Activated naive CD8-positive, alpha-beta T cell treated with anti-CD3 and anti-CD28 coated beads for 36 hours (primary cell): ENCODE measurements at places on chromosomes 3 and 15.
A peak's percentile ranks its signal among the peaks of the same experiment; 100 is the strongest.

DNA sequence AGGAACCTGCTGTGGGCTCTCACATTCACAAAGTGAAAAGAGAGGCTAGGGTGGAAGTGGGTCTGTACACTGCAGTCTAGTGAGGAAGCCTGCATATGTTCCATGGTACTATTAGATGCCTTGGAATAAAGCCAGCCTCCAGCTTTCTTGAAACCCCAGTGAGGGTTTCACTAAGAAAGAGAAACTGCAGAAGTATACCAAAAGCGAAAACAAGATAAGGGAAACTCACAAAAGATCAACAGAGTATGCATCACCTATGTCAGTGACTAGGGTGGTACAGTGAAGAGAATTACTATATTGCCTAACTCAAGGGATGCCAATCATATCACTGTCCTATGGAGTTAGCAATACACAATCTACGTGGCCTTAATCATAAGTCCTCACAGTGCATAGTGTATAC is 212.5 kb upstream of the GADL1 start:
- DNase-seq: no peak

DNA sequence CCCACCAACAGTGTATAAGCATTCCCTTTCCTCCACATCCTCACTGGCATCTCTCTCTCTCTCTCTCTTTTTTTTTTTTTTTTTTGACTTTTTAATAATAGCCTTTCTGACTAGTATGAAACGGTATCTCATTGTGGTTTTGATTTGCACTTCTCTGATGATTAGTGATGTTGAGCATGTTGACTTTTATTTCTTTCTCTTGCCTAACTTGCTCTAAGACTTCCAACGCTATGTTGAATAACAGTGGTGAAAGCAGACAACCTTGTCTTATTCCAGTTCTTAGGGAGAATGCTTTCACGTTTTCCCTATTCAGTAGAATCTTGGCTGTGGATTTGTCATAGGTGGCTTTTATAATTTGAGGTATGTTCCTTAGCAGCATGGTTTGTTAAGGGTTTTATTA is 249.4 kb upstream of the MDFIC2 start:
- DNase-seq: no peak

DNA sequence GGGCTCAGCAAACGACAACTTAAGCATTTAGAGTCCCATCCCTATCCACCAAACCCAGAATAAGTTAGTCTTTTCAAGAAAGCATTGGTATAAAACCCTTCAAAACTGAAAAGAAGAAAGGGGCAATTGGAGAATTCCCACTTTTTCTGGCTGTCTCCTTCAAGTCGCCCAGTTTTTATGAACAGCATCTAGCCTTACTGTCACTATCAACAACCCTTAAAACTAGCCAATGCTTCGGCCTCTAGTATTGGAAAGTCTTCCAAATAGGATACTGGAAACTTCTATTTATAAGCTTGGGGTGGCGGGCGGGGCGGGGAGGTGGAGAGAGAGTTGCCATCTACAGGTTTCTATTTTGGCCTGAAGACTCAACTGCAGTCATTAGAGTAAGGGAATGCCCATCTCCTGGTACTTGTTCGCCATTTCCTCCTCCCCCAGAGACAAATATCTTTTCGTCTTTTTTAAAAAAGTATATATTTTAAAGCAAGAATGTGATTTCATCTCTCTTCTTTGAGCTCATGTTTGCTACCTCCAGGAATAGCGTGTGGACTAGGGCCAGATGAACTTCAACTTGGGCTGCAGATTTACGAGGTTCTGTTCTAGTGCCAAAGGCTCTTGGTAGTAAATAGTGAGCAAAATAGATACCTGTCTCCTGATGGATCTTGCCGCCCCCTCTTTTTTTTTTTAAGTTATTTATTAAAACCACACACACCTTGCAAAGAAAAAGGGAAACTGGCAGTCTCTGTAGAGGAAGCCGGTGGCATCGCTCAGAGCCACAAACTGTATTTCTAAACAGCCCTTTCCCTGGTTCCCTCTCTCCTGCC is 2.7 kb downstream of the BCL6 start:
- no peak for DNase-seq

DNA sequence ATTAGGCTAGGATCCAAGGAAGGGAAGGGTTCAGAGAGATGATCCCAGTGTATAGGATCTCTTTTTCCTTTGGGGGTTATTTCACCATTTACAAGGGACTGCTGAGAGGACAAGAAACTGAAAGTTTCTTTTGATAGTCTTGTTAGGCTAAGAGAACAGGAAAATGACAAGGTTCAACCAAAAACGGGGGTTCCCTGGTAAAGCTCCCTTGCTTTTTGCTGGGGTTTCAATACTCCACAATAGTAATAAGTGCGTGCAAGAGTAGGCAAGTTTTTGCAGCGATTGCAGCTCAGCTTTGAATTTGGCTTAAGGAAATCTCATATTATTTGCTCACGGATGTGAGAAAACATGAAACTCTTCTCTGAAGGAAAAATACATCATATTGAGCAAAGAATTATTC is 18.8 kb upstream of the SUSD5 start:
- DNase-seq: no peak

GRCh38 chr15:90337256-90337655 is 14.8 kb upstream of the ZNF774 start:
- DNase-seq: no peak

DNA sequence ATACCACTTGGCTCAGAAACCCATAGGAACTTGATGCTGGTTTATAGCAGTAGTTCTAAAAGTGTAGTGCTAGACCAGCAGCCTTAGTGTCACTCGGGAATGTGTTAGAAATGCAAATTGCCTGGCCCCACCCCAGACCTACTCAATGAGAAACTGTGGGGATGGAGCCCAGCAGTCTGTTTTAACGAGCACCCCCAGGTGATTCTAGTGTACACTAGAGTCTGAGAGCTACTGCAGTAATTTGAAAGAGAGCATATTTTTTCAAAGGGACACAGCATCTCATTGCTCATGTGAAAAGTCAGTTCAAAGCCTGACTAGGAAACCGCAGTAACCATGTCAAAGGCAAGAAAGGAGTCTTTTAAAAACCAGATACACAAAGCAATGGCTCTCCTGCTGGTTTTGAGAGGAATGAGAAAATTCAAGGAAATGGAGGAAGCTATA is 313.4 kb downstream of the SQOR start:
- no peak for DNase-seq

GRCh38 chr15:101543026-101543390 is 53.5 kb upstream of the PCSK6 start:
- DNase-seq: no peak

- no peak for DNase-seq
Measured at GRCh38 chr3:32245200-32245599, 6.7 kb downstream of the CMTM8 start.

DNA sequence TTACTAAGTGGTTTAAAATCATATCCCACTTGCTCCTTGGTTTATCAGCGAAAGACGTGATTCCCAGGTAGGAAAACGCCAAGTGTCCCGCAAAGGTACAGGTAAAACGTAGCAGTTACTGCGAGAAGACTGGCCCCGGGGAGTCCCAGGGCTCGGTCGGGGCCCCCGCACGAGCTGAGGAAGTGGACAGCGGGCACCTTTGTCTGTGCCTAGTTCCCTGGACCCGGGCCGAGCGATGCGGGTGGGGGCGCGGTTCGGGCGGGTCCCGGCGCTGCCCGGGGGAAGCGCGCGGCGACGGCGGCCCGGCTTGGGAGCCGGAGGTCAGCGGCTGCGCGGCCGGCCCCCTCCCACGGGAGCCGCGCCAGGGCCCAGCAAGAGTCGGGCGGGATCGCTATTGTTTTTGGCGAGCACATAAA is 864 bp upstream of the NEO1 start:
- DNase-seq: no peak

GRCh38 chr15:80426316-80426715 is 22.1 kb downstream of the ARNT2 start:
- no peak for DNase-seq

DNA sequence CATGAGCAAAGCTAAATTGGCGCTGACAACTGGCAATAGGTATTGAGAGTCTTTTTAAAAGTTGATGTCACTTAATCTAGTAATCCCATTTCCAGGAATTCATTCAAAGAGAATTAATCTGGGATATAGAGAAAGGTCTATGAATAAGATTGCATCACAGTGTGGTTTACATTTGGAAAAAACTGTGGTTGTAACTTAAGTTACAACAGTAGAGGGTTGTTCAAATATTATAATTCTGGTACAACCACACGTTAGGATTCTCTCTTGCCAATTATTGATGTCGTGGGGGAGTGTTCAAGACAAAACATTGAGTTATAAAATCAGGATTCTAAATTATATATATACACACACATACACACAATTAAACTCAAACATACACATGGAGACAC is 79.8 kb downstream of the LIPC start:
- no peak for DNase-seq

GRCh38 chr15:72229076-72229946 is 1.7 kb downstream of the PKM start:
- peak; percentile 39 for DNase-seq

- no peak for DNase-seq
Measured at GRCh38 chr3:114452937-114453336, 159.1 kb downstream of the TIGIT start.

GRCh38 chr3:25338158-25338725 is 89.8 kb upstream of the RARB start:
- DNase-seq: no peak

- no peak for DNase-seq
Measured at GRCh38 chr15:100801256-100801900, 78.3 kb upstream of the ALDH1A3 start.
